GM10248 (cell line): ENCODE measurements at places on chromosomes 4 and X.

DNA sequence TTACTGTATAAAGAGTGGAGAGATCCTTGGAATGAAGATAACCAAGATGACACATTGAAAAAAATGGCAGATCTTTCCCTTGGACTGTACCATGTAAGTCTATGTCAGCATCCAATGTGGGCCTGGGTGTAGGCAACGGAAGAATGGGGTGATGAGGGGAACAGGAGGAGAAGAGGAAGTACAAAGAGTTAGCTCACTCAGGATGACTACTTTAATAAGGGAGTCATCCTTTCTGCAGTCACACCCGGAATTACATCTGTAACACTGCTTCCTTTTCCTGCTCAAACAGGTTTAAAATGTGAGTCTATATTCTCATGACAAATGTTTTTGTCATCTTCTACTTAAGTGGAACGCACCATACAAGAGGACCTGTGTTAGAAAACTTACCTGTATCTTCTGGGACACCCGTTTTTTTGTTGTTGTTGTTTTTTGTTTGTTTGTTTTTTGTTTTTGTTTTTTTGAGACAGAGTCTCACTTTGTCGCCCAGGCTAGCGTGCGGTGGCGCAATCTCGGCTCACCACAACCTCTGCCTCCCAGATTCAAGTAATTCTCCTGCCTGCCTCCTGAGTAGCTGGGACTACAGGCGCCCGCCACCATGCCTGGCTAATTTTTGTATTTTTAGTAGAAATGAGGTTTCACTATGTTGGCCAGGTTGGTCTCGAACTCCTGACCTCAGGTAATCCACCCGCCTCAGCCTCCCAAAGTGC is 18.0 kb downstream of the HPSE start:
- DNase-seq: no peak

- DNase-seq: peak; percentile 46
Observed at GRCh38 chrX:47384502-47384901, 14.1 kb downstream of the ZNF157 start.

- no peak for DNase-seq
Observed at GRCh38 chr4:159296061-159296460, 193.2 kb downstream of the RAPGEF2 start.

- no peak for DNase-seq
Observed at GRCh38 chr4:105627620-105628019, 75.2 kb downstream of the ARHGEF38 start.

GRCh38 chr4:73998040-73999011 is at the start of gene CXCL5:
Gene CXCL5 (minus strand): TSS chr4:73998677. CDS start chr4:73998581, 96 bp downstream.
- DNase-seq: no peak

GRCh38 chr4:76600447-76600846 is 165.4 kb downstream of the SHROOM3 start:
- DNase-seq: no peak

DNA sequence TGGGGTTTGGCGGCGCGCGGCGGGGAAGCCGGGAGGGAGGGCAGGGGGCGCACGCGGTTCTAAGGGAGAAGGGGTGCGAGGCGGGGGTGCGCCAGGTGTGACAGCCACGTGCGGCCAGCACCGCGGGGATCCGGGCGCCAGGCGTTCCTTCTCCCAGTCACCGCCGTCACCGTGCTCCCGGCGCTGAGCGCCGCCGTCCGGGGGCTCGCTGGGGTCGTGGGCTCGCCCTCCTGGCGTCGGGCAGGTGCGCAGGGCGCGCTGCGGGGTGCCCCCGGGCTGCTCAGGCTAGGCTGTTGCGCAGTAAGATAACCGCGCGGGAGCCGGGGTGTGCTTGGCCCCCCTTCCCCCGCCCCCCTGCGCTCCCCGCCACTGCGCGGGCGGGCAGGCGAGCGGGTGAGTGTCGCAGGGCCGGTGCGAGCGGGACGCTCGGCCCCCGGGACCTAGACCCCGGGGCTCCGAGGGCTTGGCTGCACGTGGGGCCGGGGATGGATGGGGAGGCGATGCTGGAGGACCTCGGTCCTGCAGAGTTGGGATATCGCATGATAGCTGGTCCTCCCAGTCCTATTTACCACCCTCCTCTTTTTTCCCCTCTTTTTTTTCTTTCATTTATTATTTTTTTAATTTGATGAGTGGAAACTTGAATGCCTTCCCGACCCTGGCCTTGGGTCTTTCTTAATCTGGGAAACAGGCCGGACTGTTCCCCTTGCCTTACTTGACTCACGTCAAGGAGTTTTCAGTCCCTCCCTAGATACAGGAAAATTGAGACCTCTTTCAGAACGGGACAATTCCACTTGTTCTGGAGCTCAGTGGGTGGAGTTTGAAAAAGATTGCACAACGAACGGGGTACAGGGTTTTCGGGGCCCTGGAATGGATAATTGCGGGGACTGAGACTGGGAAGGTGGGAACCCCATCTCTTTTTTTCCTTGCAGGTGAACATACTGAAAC is 797 bp downstream of the TXLNG start:
- DNase-seq: peak; percentile 46

GRCh38 chr4:61273233-61273632 is 73.1 kb downstream of the ADGRL3 start:
- DNase-seq: no peak

DNA sequence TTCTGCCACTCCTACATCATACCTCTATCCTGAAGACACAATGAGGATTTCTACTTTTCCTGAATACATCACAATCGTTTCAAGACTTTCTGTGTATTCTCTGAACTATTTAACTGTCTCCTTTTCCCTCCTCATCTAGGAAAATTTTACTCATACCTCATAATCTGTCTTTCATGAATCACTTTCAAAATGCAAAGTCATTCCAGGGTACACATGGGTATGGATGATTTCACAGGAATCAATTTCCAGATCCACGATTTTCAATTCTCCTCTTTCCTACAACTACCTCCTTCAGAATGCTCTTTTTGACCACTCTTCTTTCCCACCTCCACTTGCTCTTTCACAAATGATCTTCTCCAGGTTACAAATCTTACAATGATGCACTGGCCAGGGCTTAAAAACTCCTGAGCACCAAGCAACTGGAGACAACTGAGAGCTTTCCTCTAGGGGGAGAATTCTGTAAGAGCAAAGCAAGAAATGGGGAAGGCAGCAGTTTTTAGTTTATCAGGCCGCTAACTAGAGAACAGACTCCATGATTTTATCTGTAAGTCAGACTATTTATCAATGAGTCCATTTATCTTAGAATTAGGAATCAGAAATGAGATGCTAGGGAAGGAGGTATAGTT is 116.4 kb downstream of the PPP3CA start:
- DNase-seq: no peak

DNA sequence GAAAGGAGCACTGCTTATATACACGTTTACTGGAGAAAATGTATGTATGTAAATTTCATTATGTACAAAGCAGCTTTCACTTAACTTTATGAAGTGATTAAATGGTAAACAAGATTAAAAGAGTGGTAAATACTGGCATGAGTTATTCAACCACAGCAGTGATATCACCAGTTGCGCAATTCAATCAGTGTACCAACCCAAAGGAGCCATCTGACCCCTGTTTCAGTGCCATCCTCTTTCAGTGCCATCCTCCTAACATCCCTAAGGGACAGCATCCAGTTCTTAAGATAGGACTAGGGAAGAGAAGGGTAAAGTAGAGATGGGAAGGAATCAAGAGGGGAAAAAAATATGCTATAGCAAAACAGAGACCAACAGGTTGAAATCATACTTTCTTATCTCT is 16.2 kb downstream of the HPF1 start:
- DNase-seq: no peak

DNA sequence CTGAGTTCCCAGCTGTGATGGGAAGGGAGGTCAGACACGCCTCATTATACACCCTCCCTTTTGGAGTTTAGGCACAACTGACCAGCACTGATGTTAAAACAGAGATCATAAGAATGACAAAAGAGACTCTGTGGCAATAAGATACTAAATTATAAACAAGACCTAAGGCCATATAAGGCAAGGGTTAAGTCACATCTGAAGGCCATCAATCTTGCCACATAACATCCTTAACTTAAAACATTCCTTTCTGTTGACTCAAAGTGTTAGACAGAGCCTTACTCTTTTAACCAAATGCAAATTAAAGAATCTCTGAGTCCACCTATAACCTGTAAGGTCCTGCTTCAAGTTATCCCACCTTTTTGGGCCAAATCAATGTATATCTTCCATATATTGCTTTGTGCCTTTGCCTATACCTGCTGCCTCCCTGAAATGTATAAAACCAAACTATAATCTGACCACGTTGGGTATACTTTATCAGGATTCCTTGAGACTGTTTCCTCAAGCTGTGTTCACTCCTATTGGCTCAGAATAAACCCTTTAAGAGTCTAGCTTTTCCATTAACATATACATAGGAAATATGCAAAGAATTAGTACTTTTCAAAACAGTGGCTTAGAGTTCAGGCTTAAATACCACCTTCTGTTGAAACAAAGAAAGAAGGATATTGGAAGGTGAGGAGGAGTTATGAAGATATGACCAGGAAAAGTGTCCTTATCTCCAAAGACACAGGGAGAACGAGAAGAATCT is 214.4 kb upstream of the PPP1R2C start:
- DNase-seq: no peak

- no peak for DNase-seq
Observed at GRCh38 chr4:158933236-158933635, 164.4 kb downstream of the FNIP2 start.

DNA sequence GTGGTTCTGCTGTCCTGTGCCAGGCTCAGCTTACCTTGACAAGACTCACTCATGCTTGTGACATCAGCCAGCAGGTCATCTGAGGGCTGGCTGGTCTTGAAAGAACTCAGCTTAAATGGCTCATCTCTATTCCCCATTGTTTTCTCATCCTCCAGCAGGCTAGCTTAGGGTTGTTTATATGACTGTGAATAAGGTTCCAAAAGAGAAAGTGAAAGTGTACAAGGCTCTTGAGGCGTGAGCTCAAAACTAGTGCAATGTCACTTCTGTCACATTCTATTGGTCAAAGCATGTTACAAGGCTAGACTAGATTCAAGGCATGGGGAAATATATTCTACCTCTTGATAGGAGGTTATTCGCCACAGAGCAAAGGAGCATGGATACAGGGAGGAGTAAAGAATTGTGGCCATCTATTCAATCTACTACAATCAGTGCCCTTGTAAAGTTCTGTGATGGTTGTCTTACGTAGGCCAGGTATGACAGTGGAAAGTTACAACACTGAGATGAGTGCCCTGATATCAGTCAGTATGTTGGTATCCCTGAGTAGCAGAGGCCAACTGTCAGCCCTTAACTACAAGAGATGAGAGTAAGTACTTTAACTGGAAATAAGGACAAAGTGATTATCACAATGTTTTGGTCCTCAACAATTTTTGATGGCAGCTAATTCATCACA is 19.8 kb upstream of the TMLHE start:
- DNase-seq: no peak

- no peak for DNase-seq
Observed at GRCh38 chrX:30414144-30414543, 105.0 kb upstream of the NR0B1 start.

GRCh38 chrX:22121161-22121560 is 89.0 kb downstream of the PHEX start:
- DNase-seq: no peak

DNA sequence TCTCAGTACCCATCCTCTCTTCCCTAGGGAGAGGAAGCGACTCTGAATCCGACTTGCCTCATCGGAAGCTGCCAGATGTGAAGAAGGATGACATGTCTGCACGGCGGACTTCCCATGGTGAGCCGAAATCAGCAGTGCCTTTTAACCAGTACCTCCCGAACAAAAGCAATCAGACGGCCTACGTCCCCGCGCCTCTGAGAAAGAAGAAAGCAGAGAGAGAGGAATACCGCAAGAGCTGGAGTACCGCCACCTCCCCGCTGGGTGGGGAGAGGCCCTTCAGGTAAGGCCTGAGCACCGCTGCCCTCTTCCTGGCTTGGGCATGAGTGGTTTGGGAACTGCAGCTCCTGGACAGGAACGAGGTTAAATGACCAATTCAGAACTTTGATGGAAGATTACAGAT is 81.2 kb downstream of the LIMCH1 start:
- no peak for DNase-seq

GRCh38 chrX:48956728-48957414 is 536 bp downstream of the OTUD5 start:
- DNase-seq: no peak

DNA sequence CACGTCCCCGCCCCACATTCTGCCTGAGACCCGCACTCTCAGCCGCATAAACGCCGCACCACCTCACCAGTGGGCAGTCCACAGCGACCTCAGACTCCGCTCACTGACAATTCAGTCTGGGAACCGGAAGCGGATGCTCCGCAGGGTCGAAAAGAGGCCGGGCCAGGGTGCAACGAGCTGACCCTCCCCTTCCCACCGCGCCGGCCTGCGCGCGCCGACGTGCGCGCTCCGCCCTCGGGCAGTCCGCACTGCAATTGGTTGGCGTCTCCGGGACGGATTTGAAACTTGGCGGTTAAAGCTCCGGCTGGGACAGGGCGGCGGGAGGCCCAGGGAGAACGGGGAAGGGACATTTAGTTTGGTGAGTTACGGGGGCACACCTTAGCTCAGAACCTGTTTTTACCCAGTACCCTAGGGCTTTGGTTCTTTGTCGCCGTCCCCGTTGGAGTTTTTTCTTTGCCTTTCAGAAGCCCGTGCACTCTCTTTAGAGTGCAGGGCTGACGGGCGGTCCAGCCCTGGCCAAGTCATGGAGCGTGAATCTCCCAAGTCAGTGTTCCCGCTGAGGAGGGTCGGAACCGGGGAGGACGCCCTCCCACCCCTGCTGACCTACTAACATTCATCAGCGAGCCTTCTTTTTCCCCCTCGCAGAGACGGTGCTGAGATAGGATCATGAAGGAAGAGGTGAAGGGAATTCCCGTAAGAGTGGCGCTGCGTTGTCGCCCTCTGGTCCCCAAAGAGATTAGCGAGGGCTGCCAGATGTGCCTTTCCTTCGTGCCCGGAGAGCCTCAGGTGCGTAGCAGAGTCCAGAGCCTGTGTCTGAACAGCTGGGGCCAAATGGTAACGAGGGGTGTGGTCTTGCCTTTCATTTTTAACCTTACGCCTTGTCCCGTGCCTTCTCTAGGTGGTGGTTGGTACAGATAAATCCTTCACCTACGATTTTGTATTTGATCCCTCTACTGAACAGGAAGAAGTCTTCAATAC is at the start of the genes KIF4A and PDZD11:
Gene KIF4A, plus strand, starts transcription at position 312 of the 978 bp plus-strand sequence. Its CDS starts 355 bp downstream, at position 667.
Gene PDZD11, minus strand, starts transcription at position 135 of the 978 bp plus-strand sequence. CDS start 586 bp downstream, outside the sequence.
- peak; percentile 92 for DNase-seq

DNA sequence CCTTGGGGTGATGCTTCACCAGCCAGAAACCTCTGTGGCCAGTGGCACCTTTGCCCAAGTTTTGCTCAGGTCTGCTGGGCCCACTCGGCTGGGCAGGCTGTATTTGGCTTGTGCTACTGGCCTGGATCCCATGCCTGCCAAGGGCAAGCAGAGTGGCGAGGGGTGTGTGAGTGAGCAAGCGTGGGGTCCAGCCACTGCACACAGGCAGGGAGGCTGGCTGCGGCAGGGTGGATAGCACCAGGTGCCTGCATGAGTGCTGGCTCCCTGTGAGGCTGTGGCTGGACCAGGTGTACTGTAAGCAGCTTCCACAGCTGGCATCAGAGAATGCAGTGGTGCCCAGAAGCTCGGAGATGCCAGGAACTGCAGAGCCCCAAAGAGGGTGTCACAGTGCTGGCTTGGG is 478.5 kb downstream of the STPG2 start:
- no peak for DNase-seq

DNA sequence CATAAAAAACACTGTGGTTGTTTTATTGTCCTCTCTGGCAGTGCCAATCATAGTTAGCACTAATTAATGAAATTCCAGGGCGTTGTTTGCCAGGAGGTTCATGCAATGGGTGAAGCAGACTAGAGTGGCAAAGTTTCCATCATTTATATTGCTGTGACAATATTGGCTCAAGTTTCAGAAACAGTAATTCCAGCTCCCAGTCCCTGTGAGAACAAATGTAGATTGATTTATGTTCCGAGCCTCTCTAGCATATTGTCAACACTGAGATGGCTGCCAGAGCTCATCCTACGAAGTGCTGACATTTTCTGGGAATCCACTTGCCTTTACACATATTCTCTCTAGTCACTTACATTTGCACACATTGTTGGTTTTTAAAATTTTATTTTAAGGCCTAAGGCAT is 440.0 kb upstream of the IGFBP7 start:
- no peak for DNase-seq
